ENCODE measurements at places on chromosomes 2 and 18. TPM values are rescaled to one million over a fixed set of nuclear protein-coding genes. Genes with fewer than 3 reads are reported as not detected.

TXNDC2 gene
- 0.10 TPM for total RNA-seq

DSG4 gene
- total RNA-seq = not detected

TCF23 gene
- total RNA-seq = not detected

INPP5D gene
- total RNA-seq = 0.29 TPM

SPATS2L gene
- total RNA-seq = 132 TPM

CCBE1 gene
- total RNA-seq = 10.4 TPM

ONECUT2 gene
- total RNA-seq = 0.63 TPM

ANKRD30B gene
- 0.02 TPM for total RNA-seq

CCDC74A gene
- 12.7 TPM for total RNA-seq

SIX2 gene
- total RNA-seq = 0.10 TPM

ALPG gene
- total RNA-seq = 0.15 TPM

AQP12A gene
- total RNA-seq = not detected

MAP3K20 gene
- 33.2 TPM for total RNA-seq

IL1R1 gene
- 40.2 TPM for total RNA-seq

FOSL2 gene
- total RNA-seq = 48.3 TPM

CAPN14 gene
- 0.07 TPM for total RNA-seq

All from A549 treated with CORT108297 at 1 μM for 4 hours (cell line).